LHCN-M2 (cell line): ENCODE measurements at places on chromosomes 12 and 14. TPM values are rescaled to one million over a fixed set of nuclear protein-coding genes. Genes with fewer than 3 reads are reported as not detected.

DNA sequence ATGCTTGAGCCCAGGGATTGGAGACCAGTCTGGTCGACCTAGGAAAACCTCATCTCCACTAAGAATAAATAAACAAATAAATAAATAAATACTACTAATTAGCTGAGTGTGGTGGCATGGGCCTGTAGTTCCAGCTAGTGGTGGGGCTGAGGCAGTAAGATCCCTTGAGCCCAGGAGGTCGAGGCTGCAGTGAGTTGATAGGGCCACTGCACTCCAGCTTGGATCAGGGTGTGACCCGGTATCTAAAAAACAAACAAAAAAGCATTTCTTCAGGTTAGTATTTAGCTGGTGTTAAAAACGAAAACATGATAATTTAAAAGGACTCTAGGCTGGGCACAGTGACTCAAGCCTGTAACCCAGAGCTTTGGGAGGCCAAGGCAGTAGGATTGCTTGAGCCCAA, 1.2 kb upstream of the FGD4 start:
- DNase-seq = no peak

GRCh38 chr12:58886474-58886873, 33.8 kb downstream of the LRIG3 start:
- no peak for DNase-seq

DNA sequence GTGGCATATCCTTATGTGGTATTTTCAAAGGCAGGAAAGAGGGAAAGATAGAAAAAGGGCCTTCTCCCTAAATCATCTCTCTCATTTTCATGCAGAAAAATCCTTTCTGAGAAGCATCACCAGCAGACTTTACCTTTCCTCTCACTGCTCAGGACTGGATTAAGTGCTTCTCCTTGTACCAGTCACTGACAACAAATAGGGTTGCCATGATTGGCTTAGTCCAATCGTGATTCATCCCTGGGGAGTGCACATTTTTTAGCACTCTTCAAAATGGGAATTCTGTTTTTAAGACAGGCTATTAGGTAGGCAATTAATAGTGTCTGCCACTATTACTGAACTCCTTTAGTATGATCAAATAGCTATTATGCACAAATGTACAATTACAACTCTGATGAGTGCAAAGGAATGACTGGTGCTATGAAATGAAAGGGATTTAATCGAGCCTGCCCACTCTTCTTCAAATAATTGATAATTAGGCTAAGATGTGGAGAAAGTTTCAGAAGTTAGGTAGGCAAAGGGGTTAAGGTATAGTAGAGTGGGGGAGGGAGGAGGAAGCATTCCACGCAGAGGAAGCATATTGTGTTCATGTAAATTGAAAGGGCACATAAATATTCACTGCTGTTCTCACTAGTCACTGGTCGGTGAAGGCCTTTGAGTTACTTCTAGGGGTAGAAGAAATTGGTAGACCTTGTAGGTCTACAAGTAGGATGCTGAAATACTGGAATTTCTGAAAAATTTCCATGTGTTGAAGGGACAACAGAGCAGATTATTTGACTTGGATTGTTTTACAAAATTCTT, 84.0 kb downstream of the MSRB3 start:
- DNase-seq = peak; percentile 3

The IGF1 gene
- total RNA-seq = not detected in 2 replicates

DNA sequence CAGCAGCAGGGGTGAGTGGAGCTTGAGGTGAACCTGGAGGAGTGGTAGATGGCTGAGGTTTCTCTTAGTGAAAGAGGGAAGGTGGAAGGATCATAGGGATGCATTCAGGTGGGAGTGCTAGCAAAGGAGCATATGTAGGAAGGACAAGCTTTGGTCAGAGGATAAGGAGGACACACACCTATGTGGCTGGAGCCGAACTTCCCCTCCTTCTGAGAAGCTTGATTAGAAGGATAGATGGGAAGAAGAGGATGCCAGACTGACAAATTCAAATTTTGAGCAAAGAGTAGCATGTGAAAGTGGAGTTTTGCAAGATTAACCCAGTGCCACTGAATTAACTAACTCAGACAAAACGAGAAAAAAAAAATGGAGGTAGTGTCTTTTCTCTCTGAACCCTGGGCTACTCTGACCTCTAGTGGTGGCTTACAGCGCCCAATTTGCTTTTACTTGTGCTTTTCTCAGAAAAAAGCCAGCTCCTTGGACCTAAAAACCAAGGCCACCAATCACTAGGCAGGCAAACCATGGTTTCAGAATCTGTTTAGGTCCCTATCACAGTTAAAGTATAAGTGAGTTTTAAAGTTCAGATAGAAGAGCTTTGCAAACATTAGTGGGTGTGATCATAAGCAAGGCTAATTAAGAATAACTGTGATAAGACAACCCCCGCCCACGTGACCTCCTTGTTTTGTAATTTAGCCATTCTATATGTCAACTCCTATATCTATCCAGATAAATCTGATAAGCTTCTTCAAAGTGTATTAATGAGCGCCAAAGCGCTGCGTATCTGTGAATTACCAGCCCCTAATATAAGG, 15.5 kb downstream of the EMP1 start:
- peak; percentile 72 for DNase-seq

GRCh38 chr12:42638697-42639096, 49.2 kb upstream of the PRICKLE1 start:
- no peak for DNase-seq
